Stimulated activated CD4-positive, alpha-beta T cell treated with anti-CD3 and anti-CD28 coated beads, Interleukin-1b, Interleukin-23, amount 100 ng/mL, for 24 hours (primary cell): ENCODE measurements at places on chromosomes 6 and 20.
A peak's percentile ranks its signal among the peaks of the same experiment; 100 is the strongest.

GRCh38 chr20:12927489-12927888 is 81.3 kb upstream of the SPTLC3 start:
- no peak for DNase-seq

DNA sequence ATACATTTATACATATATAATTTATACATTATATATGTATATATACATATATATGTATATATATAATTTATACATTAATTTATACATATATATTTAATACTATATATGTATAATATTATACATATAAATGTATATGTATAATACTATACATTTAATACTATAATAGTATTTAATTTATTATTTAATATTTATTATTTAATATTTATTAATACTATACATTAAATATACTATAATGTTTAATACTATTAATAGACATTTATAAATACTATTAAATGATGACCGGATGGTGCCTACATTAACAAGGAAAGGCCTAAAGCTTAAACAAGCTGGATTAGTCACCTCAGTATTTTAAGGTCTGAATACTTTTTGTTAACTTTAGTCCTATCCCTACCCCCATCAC is 145.9 kb upstream of the HTR1E start:
- no peak for DNase-seq

- no peak for DNase-seq
These were observed 3.7 kb upstream of the RBM38 start for GRCh38 chr20:57387463-57387862.

- DNase-seq, result no peak
These were observed 36.6 kb downstream of the EZR start for GRCh38 chr6:158782432-158783166.

DNA sequence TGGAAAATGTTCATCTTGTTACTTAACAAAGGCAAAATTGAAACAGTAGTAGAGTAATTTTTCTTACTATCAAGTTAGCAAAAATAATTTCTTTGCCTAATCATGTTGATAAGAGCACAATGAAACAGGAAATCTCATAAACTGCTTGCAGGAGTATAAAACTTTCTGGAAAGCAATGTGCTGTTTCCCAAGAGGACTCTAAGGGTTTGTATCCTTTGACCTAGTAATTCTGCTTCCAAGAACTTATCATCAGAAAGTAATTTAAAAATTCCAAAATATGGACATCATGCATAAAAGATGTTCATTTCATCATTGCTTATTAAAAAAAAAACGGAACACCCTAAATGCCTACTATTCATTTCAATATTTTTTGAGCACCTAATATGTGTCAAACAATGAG is 46.1 kb upstream of the TNFAIP3 start:
- DNase-seq, result no peak

DNA sequence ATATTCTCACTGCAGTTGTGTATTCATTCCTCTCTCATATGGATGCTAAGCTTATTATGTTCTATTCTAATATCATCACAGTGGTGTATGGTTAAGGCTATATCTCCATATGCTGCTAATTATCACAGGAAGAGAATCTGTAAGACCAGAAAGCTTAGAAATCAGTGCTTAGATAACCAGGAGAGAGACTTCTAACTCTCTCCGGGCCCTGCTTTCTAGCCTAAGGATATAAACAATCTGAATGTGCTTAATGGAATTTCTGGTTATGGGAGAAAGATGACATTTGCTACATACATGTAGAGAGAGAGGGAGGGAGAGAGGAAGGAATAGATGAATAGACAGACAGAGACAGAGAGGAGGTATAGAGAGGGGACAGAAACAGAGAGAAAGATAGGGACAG is 1231.3 kb downstream of the EPHA7 start:
- no peak for DNase-seq

GRCh38 chr6:111474106-111474505 is 8.9 kb downstream of the REV3L start:
- no peak for DNase-seq

- no peak for DNase-seq
These were observed 14.9 kb downstream of the CST3 start for GRCh38 chr20:23622839-23623343.

- DNase-seq, result no peak
These were observed 52.9 kb upstream of the CTNNBL1 start for GRCh38 chr20:37640600-37641561.

DNA sequence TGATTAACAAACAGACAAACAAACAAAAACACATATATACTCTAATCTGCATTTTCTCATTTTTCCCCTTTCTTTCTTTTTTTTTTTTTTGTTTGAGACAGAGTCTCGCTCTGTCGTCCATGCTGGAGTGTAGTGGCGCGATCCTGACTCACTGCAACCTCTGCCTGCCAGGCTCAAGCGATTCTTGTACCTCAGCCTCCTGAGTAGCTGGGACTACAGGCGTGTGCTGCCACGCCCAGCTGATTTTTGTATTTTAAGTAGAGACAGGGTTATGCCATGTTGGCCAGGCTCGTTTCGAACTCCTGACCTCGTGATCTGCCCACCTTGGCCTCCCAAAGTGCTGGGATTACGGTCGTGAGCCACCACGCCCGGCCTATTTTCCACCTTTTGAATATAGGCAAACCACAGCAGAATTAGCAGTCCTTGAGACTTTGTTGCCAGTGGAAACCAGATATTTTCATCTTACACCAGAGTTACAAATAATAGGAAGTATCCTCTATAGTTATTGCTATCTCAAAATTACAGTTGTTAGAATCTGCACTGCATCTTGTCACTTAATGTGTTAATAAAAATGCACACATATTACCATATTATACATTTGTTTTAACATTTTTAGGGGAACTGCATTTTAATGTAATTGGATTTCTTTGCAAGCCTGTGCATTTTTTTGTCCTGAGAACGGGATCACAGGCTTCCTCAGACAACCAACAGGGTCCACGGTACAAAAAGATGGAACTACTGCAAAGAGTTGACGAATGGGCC is 208.2 kb upstream of the ZNF217 start:
- no peak for DNase-seq

DNA sequence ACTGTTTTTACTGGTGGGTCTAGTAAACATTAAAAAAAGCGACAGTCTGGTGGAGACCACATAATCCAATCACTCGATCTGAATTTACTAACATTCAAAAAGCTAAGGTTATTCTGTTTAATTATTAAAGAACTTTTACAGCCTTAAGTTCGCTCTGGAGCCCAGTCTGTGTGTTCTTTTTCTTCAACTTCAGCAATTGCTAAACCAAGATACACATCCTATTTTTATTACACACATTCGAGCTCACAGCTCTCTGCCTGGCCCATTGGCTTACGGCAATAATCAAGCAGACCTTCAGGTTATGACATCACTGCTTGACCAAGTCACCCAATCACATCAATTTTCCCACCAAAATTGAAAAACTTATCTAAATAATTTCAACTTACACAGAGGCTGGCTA is 57.4 kb upstream of the PRSS16 start:
- DNase-seq, result no peak

- no peak for DNase-seq
These were observed 108.4 kb downstream of the SLX4IP start for GRCh38 chr20:10543480-10543879.

- no peak for DNase-seq
These were observed 39.7 kb downstream of the THBS2 start for GRCh38 chr6:169213814-169214520.

GRCh38 chr6:52502306-52503029 is 74.4 kb downstream of the TRAM2 start:
- DNase-seq, result no peak

- DNase-seq, result no peak
These were observed 29.3 kb upstream of the PRDM1 start for GRCh38 chr6:106056746-106057390.

DNA sequence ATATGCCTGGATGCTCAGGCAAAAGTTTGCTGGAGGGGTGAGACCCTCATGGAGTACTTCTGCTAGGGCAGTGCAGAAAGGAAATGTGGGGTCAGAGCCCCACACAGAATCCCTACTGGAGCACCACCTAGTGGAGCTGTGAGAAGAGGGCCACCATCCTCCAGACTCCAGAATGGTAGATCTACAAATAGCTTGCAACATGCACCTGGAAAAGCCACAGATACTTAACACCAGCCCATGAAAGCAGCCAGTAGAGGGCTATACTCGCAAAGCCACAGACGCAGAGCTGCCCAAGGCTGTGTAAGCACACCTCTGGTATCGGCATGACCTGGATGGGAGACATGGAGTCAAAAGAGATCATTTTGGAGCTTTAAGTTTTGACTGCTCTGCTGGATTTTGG is 60.7 kb upstream of the GJE1 start:
- no peak for DNase-seq

DNA sequence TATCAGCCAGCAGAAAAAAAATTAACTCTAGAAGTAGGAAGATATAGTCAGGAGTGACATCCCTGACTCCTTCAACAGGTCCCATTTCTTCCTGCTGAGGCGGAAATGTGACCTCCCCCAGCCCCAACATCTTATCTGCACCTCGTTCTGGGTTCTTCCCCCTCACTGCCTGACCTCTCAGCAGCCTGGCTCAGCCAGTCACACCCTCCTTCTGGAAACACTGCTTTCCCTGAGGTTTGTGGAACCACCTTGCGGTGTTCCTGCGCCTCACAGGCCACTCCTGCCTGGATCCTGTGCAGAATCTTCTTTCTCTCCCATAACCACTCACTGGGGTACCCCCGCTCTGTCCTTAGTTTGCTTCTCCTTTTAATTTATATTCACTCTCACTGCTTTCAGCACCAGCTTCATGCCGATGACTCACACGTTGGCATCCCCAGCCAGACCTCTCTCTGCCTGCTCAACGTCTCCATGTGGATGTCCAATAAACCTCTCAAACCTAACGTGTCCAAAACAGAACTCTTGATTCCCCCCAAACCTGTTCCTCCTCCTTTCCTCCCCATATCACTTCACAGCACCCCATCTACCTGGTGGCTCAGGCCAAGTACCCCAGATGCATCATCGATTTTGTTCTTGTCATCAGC is 222.8 kb upstream of the PLN start:
- no peak for DNase-seq

GRCh38 chr6:16432075-16433032 is 194.0 kb downstream of the GMPR start:
- no peak for DNase-seq

DNA sequence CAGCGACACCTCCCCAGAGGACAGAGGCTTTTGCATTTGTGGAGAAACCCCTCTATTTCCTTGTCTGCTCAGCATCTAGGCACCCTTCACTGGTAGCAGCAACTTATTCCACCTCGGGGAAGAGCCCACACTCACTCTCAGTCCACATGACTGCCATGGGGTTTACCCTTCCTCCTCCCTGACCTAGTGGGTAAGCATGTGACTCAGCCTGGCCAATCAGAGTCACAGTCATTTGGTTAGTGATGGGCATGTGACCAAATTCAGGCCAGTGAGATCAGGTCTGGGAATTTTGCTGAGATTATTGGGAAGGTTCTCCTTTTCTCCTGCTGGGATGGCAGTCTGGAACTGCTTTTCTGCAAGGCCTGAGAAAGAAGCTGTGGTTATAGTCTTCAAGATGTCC is 145.7 kb upstream of the PHACTR3 start:
- no peak for DNase-seq

GRCh38 chr6:99604166-99605073 is 2.2 kb upstream of the PRDM13 start:
- no peak for DNase-seq

DNA sequence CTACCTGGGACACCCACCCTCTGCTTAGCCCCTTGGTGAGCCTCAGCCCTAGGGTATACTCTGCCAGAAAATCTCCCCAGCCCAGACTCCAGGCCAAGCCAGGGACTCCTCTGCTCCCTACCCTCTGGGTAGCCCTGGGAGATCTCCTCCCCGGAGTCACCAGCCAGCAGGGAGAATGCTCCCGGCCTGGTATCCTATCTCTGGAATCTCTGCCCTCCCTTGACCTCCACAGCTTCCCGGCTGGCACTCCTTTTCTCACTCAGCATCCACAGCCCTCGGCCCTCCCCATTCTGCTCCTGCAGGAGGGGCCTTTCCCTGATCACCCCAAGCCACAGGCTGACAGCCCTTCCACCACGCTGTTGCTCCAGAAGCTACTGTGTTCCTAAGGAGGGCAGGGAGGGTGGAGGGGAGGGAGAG is 22.6 kb downstream of the NOL4L start:
- no peak for DNase-seq

GRCh38 chr20:57432862-57433491 is 41.8 kb downstream of the RBM38 start:
- DNase-seq, result peak; percentile 18

- no peak for DNase-seq
These were observed 215.5 kb upstream of the SNX9 start for GRCh38 chr6:157607317-157608109.

DNA sequence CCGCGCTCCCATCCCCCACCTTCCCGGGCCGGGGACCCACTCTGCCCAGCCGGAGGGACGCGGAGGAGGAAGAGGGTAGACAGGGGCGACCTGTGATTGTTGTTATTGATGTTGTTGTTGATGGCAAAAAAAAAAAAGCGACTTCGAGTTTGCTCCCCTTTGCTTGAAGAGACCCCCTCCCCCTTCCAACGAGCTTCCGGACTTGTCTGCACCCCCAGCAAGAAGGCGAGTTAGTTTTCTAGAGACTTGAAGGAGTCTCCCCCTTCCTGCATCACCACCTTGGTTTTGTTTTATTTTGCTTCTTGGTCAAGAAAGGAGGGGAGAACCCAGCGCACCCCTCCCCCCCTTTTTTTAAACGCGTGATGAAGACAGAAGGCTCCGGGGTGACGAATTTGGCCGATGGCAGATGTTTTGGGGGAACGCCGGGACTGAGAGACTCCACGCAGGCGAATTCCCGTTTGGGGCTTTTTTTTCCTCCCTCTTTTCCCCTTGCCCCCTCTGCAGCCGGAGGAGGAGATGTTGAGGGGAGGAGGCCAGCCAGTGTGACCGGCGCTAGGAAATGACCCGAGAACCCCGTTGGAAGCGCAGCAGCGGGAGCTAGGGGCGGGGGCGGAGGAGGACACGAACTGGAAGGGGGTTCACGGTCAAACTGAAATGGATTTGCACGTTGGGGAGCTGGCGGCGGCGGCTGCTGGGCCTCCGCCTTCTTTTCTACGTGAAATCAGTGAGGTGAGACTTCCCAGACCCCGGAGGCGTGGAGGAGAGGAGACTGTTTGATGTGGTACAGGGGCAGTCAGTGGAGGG is 2.8 kb downstream of the SOX4 start:
- DNase-seq, result no peak

GRCh38 chr6:165511807-165512206 is 151.2 kb downstream of the PDE10A start:
- no peak for DNase-seq

- no peak for DNase-seq
These were observed 618.0 kb downstream of the PRKN start for GRCh38 chr6:162109480-162110050.

GRCh38 chr6:115773741-115774140 is 286.9 kb downstream of the FRK start:
- no peak for DNase-seq

DNA sequence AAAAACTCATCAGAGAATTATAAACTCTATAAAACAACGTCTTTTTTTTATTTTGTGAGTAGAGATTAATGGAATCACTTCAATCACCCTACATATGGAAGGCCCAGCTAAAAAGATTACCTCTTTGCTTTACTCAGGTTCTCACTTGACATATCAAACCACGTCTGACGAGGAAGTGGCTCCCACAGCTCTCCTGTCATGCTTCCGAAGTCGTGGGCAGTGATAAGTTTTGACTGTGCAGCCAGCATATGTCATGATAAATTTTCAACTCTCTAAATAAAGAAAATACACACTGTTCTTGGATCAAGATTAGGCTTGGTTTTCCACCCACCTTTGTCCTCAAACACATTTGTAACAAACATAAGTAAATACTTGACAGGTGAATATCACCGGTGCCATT is 279.5 kb upstream of the RNF217 start:
- no peak for DNase-seq

- no peak for DNase-seq
These were observed 13.5 kb downstream of the KCNK17 start for GRCh38 chr6:39300739-39301138.

GRCh38 chr20:381581-382290 is 1.2 kb downstream of the TRIB3 start:
- DNase-seq, result peak; percentile 46
